D721Med (cell line): ENCODE measurements at places on chromosomes 7 and 10.

DNA sequence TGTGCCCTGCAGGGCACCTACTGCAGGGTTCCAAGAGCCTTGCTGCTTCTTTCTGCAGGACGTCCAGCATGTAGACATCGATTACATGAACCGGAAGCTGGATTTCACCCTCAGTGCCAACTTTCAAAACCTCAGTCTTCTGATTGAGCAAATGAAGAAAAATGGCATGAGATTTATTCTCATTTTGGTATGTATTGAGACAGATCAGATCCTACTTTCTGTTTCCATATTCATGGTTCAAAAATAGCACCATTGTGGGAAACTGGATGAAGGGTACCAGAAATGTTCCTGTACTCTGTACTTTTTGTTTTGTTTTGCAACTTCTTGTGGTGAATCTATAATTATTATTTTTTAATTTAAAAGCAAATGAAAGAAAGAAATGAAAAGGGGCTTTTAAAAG lies 64.1 kb downstream of the MGAM2 start:
- DNase-seq = no peak

DNA sequence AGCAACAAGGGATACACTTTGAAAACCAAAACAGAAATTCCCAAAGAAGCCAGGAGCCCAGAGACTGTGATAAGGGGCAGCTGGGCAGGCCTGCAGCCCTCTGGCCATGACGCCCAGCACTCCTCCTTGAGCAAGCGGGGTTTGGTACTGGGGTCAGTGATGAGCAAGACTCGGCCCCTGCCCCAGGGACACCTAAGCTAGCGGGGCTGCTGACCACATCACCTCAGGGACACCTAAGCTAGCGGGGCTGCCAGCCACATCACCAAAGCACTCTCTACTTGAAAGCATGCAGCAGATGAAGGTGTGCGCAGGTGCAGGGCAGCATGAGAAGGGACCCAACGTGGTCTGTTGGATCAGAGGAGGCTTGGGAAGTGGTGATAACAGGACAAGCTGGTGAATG lies 108.0 kb upstream of the PPP2R2D start:
- DNase-seq = no peak

DNA sequence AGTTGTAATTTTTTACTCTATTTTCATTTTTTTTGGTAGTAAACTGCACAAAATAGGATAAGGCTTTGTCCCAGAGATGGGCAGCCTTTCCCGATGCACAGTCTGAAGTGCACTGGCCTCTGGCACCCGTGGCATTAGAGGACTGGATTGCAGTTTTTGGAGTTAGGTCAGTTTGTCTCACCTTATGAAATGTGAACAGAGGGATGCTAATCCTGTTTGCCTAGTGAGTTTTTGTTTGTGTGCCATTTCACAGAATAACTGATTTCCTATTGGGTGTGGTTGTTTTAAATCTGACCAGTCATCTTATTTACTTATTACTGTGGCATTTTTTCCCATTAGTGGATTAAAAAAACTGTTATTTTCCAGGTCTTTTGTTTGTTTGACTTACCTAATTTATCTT lies 109.5 kb upstream of the GATA3 start:
- DNase-seq = no peak

DNA sequence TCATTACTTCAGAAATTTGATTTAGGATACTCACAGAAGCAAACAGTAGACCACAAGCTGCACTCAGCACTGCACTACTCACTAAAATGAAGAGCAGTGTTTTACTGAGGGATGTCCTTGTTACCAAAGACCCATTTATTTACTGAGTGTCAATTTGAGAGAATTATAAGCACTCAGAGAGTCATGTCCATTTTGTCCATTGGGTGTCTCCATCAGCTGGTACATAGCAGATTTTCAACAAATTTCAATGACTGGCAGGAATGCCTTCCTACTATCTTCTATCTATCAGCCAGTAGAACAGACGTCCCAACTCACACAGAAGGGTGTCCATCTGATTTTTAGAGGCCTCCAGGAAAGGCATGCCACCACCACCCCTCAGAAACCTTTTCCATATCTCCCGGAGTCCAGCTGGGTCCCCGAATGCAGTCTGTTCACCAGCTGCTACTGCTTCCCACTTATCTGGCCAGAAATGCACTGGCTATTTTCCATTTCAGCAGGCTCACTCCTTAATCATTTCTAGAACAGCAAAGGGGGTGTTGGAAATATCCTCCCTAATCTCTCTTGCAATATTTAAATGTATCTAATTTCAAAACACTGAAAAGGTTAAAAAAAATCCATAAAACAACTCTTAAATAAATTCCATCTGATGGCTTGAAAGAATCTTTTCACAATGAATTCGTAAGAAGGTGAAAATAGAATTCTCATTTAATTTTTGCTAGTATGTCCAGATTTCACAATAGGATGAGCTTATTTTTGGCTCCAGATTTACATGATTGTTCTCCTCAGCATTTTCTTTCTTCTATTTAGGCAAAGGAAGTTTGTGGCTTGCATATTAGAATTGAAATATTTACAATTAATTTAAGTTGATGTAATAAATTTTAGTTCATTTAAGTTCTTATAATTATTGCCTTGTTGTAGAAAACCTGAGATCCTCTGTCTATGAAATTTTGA lies 1164.0 kb upstream of the CELF2 start:
- DNase-seq = no peak

DNA sequence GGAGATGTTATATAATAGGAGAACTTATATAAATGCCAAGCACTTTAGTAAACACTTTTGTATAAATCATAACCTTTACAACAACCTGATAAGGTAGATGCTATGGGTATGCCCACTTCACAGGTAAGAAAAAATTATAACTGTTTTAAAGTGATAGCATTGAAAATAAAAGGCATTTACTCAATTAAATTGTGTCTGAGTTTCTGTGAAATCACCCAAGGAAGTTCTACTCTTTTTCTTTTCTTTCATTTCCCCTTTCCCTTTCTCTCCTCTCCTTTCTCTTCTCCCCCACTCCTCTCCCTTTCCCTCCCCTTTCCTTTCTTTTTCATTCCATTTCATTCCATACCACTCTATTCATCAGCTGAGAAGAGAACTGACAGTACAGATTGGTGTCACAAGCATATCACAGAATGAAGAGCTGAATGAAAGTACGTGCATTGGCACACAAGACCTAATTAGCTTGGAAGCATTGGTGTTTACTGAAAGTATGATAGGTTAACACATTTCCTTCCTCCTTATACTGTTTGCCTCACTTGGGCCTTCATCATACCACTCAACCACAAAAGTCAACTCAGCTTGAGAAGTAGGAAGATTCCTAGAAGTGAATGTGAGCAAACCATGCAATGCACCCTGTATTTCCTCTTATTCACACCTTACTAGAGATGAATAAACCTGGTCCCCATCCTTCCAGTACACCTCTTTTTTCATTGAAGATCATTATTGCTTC lies 117.9 kb upstream of the AGR3 start:
- no peak for DNase-seq

GRCh38 chr7:46934198-46934825 lies 647.6 kb downstream of the TNS3 start:
- no peak for DNase-seq

DNA sequence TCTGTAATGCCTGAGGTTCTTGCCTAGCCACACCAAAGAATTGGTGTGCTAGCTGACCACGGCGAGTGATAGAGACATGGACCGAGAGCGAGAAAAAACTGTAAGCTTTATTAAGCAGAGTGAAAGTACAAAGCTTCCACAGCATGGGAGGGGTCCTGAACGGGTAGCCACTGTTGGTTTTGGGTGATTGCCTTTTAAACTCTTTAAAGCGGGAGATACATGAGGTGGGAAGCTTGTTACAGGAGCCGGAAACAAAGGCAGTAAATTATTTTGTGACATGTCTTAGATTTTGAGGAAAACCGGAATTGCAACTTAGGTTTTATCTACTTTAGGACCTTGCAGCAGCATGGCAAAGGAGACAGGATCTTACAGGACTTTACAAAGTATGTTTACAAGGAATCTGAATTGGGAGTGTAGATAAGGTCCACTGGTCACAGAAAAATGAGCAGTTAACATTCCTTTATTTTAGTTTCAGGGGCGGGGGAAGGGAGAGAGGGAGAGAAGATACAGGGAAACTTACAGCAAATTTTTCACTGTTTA lies 252.7 kb upstream of the MBL2 start:
- no peak for DNase-seq

- no peak for DNase-seq
These were observed at the start of gene IL6 for GRCh38 chr7:22726907-22727713. TSS of gene IL6 (plus strand) at chr7:22727200. CDS start at chr7:22727263, 63 bp downstream.

DNA sequence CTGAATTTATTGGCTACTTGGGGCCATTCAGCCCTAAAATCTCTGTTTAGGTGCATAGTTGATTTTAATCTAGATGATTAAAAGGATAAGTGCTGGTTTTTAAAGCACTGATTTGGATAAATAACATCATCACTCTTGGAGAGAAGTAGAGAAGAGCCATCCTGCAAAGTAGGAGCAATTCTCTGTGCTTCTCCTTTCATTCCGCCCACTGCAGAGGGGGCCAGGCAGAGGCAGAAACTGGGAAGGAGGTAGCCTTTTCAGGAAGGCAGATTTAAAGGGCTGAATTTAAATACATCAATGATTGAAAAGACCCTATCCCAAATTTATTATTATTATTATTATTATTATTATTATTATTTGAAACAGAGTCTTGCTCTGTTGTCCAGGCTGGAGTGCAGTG lies 14.1 kb downstream of the MAP3K8 start:
- DNase-seq = no peak

DNA sequence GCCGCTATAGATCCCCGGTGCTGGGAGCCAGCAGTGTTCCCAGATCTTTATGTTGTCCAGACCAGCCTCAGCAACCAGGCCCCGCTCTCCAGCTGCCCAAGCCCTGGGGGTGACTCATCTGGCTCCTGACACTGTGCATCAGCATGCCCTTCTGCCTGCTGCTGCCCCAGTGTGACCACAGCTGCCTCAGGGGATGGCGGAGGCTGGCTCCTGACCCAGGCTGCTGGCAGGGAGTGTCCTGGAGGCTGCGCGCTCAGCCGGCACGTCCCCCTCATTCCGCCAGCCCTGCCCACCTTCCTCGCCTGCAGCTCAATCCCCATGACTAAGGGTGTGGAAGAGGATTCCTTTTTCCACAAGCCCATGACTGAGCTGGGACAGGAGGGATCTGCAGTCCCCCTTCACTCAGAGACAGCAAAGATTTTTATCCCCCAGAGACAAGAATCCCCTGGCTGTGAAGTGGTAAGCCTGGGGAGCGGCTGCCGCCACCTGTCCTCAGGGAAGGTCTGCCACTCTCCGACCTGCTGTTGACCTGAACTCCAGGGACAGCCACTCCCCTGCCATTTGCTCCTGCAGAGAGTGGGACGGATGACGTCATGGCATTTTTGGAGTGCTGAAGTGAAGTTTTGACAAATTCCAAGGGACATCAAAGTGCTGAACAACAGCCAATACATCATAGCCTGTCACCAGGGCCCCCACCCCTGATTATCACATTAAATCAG lies 182.8 kb upstream of the BMPER start:
- DNase-seq = no peak

- no peak for DNase-seq
These were observed 21.3 kb downstream of the CCDC3 start for GRCh38 chr10:12980102-12980661.

DNA sequence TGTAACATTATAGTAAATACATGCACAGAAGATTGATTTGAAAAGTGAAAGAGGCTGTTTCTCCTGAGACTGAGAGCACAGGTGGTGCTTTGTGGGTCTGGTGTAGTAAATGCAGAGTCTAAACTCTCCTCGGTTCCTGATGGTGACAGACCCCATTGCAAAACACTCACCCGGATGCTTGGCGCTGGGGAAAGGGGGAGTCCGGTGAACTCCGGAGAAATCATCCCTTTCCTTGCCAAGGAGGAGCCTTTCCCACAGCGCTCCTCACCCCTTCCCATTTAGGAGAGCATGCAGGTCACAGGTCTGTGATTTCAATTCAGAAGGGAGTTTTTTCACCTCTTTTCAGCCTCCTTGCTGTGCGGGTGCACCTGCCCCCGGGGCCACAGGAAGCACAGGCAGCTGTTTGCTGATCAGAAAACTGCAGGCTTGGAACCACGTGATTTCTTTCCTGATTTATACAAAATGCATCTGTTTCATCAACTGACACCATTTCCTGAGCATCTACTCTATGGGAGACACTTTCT lies 75.6 kb upstream of the LYZL2 start:
- DNase-seq = no peak

DNA sequence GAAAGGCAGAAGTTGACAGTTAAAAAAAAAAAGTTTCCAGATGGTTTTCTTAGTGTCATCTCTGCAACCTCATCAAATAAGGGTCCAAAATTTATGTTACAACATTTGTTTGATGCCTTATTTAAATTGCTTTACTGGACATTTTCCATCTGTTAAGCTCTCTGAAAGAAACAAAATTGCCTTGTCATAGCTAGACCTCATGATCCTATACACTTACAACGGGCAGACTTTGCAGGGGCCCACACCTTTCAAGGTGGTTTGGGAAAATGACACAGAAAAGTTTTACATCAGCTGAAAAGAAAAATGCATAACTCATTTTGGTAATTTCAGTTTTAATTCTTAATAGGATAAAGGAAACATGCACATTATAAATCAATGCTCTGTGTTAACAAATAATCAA lies 1.4 kb upstream of the TES start:
- no peak for DNase-seq

DNA sequence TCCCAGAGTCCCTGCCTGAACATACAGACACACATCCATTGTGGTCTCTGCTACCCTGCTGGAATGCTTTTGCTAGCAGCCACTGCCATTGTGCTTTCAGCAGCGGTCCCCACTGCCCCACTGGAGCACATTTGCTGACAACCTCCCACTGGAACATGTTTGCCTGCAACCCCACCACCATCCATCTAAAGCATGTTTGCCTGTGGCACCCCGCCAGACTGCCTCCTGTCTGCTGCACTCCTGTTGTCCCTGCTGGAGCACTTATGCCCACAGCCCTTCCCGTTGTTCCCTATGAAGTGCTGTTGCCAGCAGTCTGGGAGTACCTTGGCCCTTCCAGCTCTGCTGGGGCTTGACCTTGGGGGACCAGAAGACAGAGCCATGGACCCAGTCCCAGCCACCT lies 136.3 kb downstream of the ARL5B start:
- DNase-seq = no peak

DNA sequence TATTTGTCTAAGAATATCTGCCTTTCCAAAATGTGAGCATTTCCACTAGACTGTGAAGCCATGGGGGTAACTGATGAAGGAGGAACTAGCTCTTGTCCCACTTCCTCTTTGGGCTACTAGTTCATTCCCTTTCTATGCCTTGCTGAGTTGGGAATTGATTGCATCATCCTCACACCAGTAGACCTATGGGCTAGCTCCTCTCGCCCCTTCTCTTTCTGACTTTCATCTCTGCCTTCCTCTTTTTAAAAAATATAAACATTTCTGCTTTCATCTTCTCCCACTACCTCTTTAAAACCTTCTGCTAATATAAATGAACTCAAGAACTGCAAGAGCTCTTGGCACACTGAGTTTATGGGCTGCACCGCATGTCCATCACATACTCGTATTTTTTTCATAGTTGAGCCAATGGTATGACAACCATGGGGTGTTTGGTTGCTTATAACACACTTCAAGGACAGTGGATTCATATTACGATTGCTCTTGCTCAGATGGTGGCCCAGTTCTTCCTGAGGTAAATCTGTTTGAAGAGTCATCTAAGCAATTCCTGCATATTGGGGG lies 182.0 kb downstream of the REEP3 start:
- DNase-seq = no peak

GRCh38 chr10:88411772-88412349 lies 171.3 kb downstream of the RNLS start:
- DNase-seq = no peak
